ENCODE measurements at places on chromosomes 13 and 19. TPM values are rescaled to one million over a fixed set of nuclear protein-coding genes. Genes with fewer than 3 reads are reported as not detected.

Gene C19orf67
- not detected for total RNA-seq

Gene DENND1C
- total RNA-seq = 0.56 TPM

Gene ATP4B
- total RNA-seq = not detected

Gene ZNF653
- 4.6 TPM for total RNA-seq

Gene ZNF446
- total RNA-seq = 14.6 TPM

Gene ZNF723
- total RNA-seq = not detected

Gene THAP8
- total RNA-seq = 7.1 TPM

Gene B9D2
- 30.1 TPM for total RNA-seq

Gene ZSCAN5B
- total RNA-seq = not detected

Gene CLEC4M
- total RNA-seq = not detected

Gene FCER2
- total RNA-seq = not detected
